ENCODE measurements at places on chromosomes 4 and X.

DNA sequence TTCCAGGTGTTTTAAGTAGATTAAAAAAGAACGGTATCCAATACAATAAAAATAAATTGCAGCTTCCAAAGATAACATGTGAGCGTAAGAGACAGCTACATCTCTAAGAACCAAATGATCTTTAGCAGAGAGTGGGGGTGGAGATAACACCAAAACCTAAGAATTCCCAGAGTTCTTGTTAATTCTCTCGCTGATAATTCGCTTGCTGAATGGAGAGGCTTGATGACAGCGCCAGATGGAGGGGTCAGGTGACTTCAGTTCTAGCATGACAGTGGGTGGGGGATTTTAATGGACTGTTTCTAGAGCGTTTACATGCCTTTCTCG lies 2.3 kb downstream of the CLCN4 start:
- DNase-seq, result peak; percentile 18

- DNase-seq, result peak; percentile 73
These were observed 101.4 kb upstream of the PDE5A start for GRCh38 chr4:119729835-119730670.

DNA sequence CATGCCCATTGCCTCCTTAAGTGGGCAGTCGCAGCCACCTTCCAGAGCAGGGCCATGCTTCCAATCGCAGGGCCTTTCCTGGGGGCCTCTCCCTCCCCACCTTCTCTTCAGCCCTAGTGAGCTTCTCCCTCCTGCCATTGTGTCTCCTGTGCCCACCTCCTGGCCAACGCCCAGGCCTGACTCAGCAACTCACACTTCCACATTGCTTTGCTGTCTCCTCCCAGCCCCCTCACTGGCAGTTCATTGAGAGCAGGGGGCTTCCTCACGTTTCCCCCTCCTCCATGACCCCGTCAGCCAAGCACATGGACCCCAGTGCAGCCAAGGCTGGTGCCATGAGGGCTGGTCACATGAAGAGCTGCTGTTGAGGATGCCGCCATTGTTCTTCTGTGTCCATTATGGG lies 25.9 kb downstream of the HTRA3 start:
- no peak for DNase-seq

GRCh38 chr4:47050761-47051725 lies 19.7 kb downstream of the GABRB1 start:
- DNase-seq, result no peak

GRCh38 chr4:8238515-8239053 lies 31.0 kb upstream of the HTRA3 start:
- peak; percentile 68 for DNase-seq
